Activated CD4-positive, alpha-beta memory T cell treated with anti-CD3 and anti-CD28 coated beads for 36 hours (primary cell): ENCODE measurements at places on chromosomes 3 and 15.

DNA sequence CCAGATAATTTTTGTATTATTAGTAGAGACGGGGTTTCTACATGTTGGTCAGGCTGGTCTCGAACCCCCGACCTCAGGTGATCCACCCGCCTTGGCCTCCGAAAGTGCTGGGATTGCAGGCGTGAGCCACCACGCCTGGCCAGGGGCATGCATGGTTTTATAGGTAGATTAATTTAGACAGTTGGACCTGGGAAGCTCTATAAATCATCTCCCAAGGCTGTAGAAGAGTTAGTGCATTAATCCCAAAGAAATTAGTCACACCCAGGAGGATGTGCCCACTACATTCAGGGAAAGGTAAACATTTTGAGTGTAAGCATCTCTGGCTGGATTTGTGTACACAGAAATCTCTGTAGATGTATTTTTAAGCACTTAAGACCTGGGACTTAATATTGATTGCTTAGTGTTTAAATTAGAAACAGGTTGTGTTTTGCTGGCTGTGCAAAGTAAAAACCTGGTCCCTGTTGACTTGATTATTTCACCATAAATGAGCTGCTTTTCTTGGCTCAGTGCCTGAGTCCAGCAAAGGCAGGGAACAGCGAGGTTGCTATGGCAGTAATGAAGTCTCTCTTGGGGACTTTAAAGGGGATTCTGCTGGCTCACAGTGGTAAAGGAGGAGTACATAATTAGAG, 19.2 kb downstream of the EXOSC7 start:
- no peak for DNase-seq

DNA sequence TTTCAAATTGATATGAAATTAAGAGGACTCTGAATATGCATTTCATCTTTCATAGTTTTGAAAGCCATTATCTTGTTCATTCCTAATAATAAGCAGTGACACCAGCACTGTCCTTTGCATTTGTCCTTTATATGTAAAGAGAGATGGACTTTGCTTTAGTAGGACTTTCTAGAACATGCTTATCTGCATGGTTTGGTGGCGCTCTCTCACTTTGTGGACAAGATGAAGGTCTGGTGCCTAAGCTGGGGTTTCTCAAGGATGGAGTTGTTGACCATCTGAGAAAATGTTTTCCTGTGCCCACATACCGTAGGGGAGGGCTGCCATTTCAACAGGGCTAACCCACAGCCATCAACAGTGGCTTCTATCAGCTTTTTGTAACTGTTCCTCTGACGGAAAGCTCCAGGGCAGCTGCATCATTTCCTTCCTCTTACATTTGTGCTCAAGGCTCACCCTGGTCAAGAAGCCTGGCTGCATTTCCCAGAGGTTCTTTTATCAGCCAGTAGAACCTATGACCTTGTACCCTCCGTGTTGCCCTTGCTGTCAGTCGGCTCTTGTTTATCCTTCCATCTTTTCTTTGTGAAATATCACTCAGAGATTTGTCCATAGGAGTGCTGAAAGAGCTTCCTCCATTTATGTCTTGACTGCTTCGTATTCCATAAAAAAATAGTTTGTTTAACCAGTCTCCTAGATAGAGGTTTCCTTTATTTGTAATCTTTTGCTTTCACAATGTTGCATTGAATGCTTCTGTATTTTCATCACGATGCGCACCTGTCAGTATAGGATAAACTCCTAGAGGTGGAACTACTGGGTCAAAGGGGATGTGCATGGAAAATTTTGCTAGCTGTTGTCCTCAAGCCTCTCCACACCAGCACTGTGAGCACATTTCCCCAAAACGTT, 44.6 kb downstream of the ABHD2 start:
- no peak for DNase-seq

GRCh38 chr3:192870822-192871221, 46.8 kb downstream of the MB21D2 start:
- no peak for DNase-seq

DNA sequence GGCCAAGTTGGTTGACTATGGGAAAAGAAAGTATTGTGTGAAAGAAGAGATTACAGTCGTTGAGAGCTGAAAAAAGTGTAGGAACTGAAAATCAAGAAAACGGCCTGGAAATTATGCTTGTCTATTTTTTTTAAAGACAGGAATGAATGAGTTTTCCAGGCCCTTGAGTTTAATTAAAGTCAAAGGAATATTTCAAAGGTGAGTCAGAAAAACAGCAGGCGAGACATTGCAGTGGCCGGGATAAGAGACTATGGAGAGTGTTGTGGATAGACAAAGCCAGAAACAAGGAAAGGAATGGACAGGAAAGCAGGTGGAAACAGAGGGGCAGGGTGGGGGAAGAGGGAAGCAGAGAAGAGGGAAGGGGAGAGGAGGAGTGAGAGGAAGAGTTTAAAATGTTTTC, 275.1 kb upstream of the LRTM1 start:
- no peak for DNase-seq

GRCh38 chr3:123039178-123039577, 11.6 kb upstream of the SEMA5B start:
- DNase-seq = no peak

GRCh38 chr3:126350502-126351085, 6.6 kb downstream of the KLF15 start:
- DNase-seq = no peak

- no peak for DNase-seq
Measured at GRCh38 chr3:28982906-28983305, 298.0 kb upstream of the RBMS3 start.

DNA sequence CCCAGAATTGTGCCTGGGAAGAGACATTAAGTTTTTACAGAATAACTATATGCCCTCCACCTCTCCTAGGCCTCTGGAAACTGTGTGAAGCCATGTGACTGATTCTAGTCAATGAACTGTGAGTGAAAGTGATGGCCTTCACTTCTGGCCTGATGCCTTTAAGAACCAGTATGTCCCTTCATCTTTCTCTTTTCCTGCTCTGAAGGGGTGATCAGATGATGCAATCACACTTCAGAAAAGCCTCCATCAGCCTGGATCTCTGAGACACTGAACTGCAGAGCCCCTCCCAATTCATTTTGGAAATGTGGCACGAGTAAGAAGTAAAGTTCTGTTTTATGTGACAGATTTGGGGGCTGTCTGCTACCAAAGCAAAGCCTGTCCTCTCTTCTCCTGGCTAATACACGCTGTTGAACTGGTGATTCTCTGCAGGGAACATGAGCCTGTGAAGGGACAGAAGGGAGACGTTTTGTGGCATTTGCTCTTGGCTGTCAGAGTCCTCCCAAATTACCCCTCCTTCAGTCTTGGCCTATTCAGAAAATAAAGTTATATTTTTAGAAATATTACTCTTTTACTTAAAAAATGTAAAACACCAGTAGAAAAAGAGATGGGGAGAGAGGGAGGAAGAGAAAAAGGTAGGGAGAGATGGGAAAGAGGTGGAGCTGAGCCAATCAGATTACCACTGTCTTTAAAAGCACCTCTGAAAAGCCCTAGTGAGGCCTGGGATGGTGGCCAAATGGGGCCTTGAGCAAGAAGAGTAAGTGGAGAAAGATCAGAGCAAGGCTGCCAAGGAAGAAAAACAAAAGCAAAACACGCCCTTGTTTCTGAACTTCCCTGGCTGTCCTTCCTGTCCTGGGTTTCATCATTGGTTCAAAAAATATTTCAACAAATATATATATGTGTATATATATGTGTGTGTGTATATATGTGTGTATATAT, 40.9 kb upstream of the RYK start:
- no peak for DNase-seq

- peak; percentile 80 for DNase-seq
Measured at GRCh38 chr3:48151058-48151806, 37.0 kb downstream of the CDC25A start.
